PC-9 (cell line): ENCODE measurements at places on chromosomes 5 and 9.
A peak's percentile ranks its signal among the peaks of the same experiment; 100 is the strongest.

DNA sequence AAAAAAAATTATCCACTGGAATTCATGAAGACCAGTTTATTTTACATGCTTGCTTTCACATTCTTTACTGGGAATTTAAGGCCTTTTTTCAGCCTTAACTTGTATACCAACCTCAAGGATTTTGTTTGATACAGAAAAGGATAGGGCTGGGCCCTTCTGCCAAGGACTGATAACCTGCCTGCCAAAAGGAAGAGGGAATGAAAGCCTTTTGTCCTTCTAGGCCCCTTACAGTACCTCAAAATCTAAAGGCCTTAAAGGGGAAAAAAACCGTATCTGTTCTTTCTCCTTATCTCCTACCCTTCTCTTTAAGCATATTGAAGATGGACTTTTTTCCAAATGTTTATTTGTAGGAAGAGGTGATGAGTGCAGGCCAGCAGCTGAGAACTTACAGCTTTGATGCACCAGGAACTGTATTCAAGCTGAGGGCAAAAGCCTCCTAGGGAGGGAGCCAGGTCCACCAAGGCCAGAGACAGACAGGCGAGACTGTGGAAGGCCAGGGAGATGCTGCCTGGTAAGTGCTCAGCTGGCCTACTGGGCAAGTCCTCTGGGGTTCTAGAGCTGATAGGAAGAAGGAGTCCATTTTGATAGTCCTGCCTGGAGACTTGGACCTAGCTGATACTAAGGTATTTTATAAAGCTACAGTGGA is 31.8 kb downstream of the FAXDC2 start:
- DNase-seq, result no peak

GRCh38 chr5:78899922-78900362 is 85.2 kb downstream of the ARSB start:
- peak; percentile 53 for DNase-seq

DNA sequence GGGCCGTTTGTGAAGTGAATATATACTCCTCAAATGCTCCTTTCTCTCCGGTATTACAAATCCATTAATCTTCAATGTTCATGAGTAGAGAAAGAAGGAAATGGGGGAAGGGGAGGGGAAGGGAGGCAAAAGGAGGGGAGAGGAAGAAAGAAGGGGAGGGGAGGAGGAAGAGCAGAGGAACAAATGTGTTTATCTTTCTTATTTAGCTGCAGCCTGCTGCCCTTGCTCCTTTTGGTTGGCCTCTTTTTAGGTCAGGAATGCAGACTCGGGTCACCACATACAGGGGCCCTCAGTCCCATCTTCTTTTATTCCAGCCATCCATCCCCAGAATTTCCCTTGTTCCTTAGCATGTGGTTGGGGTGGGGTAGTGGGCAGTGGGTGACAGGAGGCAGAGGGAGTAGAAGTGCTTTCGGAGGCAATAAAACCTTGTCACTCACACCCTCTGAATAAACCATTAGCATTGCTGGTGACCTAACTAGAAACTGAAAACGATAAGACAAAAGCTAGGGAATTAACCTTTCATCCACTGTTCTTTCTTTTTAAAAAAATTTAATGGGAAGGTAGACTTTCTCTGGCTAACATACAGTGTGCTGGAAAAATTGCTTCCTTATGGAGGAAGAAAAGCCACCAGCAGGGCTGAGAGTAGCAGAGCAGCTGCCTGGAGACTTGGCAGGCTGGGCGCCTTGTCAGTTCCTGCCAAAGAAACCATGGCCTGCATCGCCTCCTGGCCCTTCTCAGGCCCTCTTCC is 16.8 kb upstream of the PRLR start:
- DNase-seq, result no peak

GRCh38 chr5:139746691-139747582 is 48.7 kb upstream of the PSD2 start:
- no peak for DNase-seq

DNA sequence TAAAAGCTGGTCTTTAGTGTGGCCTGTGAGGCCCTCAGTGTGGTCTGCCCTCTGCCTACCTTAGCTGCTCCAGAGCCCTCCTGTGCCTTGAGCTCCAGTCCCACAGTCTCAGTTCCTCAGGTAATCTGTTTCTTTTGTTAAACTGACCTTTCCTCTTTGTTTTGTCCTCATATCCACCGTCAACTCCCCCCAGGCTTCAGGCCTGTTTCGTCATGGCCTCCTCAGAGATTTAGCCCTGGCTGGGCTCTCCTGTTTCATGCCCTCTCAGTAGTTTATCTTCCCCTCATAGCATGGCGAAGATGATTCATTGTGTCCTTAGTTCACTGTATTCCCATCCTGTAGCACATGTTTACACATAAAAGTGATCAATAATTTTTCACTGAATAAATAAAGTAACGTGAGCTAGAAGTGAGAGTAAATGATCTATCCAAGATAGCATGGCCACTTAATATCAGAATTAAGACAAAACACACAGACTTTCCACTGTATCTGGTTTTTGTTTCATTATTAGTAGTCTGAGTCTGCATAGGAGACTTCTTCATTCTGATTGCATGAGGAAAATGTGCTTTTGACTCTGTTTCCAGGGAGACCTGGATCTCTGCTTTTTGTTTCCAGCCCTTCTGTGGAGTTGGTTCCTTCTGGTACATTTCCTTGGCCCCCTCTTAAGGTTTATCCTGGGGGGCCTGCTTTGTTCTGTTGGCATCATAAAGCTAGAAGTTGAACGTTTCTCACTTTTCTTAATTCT is 70.5 kb downstream of the SNX24 start:
- DNase-seq, result no peak

DNA sequence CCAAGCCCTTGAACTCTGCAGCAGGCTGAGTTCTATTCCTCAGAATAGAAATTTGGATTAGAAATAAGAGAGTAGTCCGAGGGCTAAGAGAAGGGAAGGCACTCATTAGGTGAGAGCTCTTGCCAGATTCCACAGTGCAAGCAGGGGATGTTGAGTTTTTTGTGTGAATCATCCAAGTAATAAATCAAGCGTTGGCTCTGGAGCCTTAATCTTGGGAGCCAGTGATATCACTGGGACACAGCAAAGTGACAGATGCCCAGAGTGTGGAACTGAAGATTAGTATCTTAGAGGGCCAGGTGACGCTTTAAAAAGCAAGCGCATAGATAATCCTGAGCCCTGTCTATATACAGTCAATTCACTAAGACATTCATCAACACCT is 60.3 kb downstream of the FOXD1 start:
- DNase-seq, result no peak

- no peak for DNase-seq
These were observed 306.4 kb downstream of the ZSWIM6 start for GRCh38 chr5:61638476-61638875.

DNA sequence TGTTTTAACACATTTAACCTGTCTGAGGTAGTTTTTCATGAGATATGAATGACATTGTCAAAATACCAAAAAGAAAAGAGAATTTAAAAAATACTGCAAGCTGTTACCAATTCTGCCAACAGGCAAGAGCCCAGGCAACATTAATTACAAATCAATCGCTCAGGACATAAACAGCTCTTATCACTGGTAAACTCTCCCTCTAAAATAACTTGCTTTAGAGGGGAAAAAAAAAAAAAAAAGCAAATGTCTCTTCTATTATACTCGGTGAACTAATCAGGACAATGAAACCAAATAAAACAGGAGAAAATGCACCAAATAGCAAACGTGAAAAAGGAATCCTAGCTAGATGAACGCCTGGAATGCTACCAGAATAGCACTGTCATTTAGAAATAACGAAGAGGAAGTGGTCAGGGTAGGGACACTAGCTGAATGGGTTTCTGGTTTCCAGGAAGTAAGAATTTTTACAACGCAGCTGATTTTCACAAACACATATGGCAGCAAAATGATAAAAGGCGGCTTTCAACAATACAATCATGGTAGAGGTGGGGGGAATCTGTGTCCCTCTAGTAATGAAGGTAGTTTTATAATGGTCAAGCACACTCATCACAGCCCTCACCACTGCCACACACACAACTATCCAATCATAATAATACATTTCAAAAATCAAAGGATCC is 94.9 kb downstream of the DENND1A start:
- DNase-seq, result no peak

GRCh38 chr5:94700592-94700991 is 82.1 kb downstream of the SLF1 start:
- no peak for DNase-seq

DNA sequence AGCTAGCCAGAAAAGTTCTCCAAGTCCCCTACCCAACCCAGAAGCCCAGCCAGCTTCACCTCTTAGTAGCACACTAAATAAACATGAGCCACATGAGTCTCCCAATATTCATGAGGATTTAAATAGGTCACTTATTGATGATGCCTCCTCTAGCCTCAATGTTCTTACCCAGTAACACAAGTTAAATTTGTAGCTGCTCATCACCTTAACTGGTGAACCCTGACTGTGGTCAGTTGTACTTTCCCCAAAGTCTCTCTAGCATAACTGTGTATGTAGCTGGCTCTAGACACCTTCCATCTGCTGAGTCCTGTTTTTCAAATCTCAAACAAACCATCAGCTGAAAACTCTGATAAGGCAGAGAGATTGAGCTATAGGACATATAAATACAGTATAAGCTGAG is 100.3 kb upstream of the ELAVL2 start:
- no peak for DNase-seq

GRCh38 chr9:130183133-130183762 is 11.0 kb downstream of the NCS1 start:
- no peak for DNase-seq

DNA sequence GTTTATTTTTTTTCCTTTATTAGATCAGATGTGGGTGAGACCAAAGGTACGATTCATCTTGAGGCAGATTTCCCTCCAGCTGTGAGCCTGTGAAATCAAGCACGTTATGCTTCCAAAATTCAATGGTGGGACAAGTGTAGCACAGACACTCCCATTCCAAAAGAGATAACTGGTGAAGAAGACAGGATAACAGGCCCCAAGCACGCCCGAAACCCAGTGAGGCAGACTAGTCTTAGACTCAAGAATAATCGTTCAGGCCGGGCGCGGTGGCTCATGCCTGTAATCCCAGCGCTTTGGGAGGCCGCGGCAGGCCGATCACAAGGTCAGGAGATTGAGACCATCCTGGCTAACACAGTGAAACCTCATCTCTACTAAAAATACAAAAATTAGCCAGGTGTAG is 36.8 kb upstream of the COL5A1 start:
- DNase-seq, result no peak

DNA sequence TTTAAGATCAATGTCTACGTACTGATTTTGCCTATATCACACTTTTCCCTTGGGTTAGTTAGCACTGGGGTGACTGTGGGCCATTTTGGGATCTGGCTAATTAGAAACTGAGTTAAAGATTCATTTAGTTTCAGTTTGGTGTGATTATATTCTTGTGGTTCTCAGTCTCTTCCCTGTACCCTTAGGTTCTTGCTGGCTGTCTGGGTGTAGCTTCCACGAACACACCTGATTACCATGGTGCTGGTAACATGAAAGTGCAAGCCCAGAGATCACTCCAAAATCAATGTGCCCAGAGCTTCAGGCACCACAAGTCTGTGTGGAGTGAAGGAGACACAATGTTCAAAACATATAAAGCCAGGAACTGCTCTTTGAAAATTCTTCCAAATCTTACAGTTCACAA is 248.1 kb downstream of the PDE4D start:
- DNase-seq, result no peak

- no peak for DNase-seq
These were observed 74.1 kb downstream of the PAX5 start for GRCh38 chr9:36959681-36960574.

DNA sequence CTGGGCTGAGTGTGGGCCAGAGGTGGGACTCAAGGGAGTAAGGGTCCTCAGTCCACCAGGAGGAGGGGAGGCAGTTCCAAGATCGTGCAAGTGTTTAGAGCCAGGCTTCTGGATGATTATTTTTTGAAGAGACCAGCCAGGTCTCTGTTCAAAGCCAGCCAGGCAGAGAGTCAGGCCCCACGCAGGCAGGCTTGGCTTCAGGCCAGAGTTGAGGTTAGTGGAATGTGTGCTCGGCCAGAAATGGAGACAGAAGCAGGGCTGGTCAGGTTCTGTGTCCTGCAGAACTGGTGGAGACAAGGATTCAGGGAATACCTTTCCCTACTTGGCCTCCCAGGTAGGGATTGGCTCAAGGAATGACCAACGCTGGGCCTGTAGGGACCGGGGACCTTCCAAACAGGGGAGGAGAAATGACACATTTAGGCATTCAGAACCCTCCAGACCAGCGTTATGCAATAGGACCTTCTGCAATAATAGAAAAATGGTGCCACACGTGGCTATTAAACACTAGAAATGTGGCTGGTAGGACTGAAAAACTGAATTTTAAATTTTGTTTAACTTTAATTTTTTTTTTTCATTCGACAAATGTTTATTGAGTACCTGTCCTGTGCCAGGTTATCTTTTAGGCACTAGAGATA is 106.2 kb downstream of the CMYA5 start:
- DNase-seq, result peak; percentile 26

DNA sequence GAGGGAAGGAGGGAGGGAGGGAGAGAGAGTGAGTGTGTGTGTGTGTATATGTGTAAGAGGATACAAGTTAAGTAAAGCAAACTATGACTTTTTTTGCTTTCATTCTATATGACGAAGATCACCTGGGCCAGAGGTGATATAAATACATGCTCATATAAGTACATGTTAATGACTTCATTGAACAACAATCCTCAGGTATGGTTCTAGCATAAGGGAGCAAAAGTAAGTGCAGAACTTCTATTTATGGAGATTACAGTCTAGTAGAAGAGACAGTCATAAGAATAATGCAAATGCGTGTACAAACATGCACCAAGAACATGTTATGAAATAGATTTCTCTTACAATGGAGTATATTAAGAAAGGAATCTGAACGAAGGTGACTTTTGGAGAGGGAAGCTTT is 1804.0 kb downstream of the MAT2B start:
- DNase-seq, result no peak

- DNase-seq, result no peak
These were observed 92.9 kb upstream of the IER5L start for GRCh38 chr9:129270903-129271431.

DNA sequence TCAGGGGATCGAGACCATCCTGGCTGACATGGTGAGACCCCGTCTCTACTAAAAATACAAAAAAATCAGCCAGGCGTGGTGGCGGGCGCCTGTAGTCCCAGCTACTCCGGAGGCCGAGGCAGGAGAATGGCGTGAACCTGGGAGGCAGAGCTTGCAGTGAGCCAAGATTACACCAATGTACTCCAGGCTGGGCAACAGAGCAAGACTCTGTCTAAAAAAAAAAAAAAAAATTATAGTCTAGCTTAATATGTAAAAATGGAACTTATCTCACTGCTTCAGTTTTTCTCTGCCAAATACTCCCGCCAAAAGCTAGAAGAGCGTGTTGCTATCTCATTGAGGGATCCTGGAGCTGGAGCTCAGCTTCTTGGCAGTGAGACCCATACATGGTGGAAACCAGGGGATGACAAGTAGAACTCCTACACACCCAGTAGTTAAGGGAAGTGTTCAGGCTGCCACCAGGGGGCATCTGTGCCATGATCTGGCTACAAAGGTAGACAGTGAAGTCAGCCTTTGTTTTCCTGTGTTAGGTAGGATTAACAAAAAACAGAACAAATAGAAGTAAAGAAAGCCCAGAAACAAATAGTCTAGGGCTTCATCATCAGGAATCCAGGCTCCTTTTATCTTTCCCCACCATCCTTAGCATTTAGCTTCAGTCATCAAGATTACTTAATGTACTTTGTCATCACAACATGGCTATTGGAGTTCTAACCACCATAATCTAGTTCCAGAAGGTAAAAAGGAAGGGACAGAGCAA is 33.6 kb upstream of the GLIPR2 start:
- peak; percentile 52 for DNase-seq
